ENCODE measurements at places on chromosomes 2 and 18. TPM values are rescaled to one million over a fixed set of nuclear protein-coding genes. Genes with fewer than 3 reads are reported as not detected.

The IL1B gene
- 1.4 TPM for total RNA-seq

The TAF1B gene
- total RNA-seq, result 24.8 TPM

The UGT1A4 gene
- total RNA-seq, result 73.6 TPM

DNA sequence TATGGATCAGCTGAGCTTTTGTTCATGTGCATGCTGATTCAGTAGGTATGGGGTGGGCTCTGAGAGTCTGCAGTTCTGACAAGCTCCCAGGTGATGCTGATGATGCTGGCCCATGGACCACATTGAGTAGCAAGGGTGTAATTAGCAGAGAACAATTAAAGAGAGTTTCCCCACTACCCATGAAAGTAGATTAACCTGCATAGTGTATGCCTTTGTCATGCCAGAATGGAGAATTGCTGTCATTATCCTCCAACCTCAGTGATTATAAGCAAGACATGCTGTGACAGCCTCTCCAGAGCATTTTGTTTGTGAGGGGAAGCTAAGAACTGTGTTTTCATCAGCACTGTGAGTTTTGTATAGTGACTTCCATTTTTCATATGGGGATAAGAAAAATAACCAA lies 59.5 kb upstream of the LYPD1 start:
- H3K27ac ChIP-seq, result no peak overlapping the region
- no peaks in the 10 kb centered on the region for H3K4me1 ChIP-seq
- H3K27me3 ChIP-seq, result peaks cover 38% of the 10 kb centered on the region

The GIGYF2 gene
- 86.4 TPM for total RNA-seq

DNA sequence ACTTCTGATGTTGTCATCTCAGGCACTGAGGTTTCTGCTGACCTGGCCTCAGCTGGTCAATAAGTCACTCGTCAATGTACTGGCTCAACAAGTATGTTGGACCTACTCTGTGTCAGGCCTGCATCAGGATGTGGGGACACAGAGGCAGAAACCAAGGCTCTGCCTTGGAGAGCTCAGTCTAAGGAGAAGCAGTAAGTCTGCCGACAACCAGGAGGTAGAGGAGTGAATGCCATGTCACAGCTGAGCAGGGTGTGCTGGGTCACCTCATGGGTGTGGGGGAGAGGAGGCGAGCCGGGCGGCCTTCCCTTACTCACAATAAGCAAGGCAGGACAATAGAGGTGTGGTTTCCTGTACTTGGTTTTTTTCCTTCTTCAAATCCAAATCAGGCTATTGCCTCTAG lies 75.8 kb downstream of the COLEC12 start:
- H3K27ac ChIP-seq, result no peak overlapping the region
- 0 out of 2 replicates have a peak, but pooled peaks cover 11% of the 10 kb centered on the region for H3K27me3 ChIP-seq
- H3K36me3 ChIP-seq, result no peaks in the 10 kb centered on the region
- no peak overlapping the region for H3K4me3 ChIP-seq

GRCh38 chr18:75475228-75475627 lies 47.7 kb upstream of the SMIM21 start:
- peaks cover 9% of the 10 kb centered on the region for H3K27me3 ChIP-seq
- DNase-seq, result no peak
- no peak overlapping the region for H3K27ac ChIP-seq
- H3K4me1 ChIP-seq, result no peaks in the 10 kb centered on the region
- no peak overlapping the region for H3K4me3 ChIP-seq
- no peaks in the 10 kb centered on the region for H3K36me3 ChIP-seq

GRCh38 chr18:45373286-45373880 lies 241.9 kb upstream of the SLC14A2 start:
- no peak for DNase-seq
- H3K36me3 ChIP-seq, result no peaks in the 10 kb centered on the region
- no peak overlapping the region for H3K4me3 ChIP-seq
- H3K27me3 ChIP-seq, result no peaks in the 10 kb centered on the region
- H3K27ac ChIP-seq, result no peak overlapping the region
- H3K4me1 ChIP-seq, result peaks cover 42% of the 10 kb centered on the region

The MDH1B gene
- total RNA-seq, result 4.1 TPM

- H3K36me3 ChIP-seq, result no peaks in the 10 kb centered on the region
- H3K4me1 ChIP-seq, result peaks cover 19% of the 10 kb centered on the region
- no peak overlapping the region for H3K27ac ChIP-seq
- DNase-seq, result no peak
These were observed 273.7 kb upstream of the UBE2E3 start for GRCh38 chr2:180706694-180707093.

GRCh38 chr2:151287513-151288250 lies 1.8 kb downstream of the NMI start:
- DNase-seq, result no peak
- H3K27me3 ChIP-seq, result no peaks in the 10 kb centered on the region
- peak overlapping the region; percentile 69 for H3K4me3 ChIP-seq
- H3K4me1 ChIP-seq, result peaks cover 19% of the 10 kb centered on the region

All from PC-9 (cell line).